Tongue (tissue), 3 donors: ENCODE measurements at places on chromosomes 2 and 18.

GRCh38 chr2:217816396-217816869 is 186.4 kb downstream of the TNS1 start:
- DNase-seq: peak; percentile 87

DNA sequence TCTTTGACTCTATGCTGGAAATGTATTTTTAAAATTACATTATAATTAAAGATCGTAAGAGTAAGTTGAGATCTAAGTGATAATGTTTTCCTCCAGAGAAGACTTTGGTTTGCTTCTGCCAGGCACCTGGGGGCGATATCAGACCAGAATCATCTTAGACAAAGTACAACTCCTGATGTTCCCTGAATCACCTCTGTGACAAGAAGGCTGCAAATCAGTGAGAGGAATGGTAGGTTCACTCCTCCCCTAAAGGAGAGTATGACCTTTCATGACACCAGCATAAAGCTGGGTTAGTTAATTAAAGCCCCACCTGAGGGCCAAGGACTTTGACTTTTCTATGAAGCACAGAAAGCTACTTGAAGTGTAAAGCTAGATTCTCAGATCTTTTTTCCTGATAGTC is 114.4 kb upstream of the DTNA start:
- DNase-seq: peak; percentile 30

GRCh38 chr2:1620081-1620480 is 124.2 kb downstream of the PXDN start:
- no peak for DNase-seq

GRCh38 chr2:154439156-154439555 is 259.3 kb upstream of the KCNJ3 start:
- no peak for DNase-seq

DNA sequence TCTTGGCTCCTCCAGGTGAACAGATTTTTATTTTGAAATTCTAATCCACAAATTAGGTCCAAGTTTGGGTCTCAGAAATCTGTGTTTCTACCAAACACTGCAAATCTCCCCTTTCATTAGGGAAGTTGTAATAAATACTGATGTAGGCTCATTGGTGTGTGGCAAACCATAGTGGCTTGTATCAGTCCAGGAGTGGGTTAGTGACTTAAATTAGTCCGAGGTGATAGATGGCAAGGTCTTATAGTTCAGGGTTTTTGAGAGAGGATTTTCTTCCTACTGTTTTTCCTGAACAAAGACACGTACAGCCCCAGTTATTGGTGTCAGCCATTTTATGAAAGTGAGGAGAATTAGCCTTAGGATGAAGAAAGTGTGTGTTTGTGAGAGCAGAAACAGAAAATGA is 74.6 kb downstream of the RPRM start:
- DNase-seq: no peak

DNA sequence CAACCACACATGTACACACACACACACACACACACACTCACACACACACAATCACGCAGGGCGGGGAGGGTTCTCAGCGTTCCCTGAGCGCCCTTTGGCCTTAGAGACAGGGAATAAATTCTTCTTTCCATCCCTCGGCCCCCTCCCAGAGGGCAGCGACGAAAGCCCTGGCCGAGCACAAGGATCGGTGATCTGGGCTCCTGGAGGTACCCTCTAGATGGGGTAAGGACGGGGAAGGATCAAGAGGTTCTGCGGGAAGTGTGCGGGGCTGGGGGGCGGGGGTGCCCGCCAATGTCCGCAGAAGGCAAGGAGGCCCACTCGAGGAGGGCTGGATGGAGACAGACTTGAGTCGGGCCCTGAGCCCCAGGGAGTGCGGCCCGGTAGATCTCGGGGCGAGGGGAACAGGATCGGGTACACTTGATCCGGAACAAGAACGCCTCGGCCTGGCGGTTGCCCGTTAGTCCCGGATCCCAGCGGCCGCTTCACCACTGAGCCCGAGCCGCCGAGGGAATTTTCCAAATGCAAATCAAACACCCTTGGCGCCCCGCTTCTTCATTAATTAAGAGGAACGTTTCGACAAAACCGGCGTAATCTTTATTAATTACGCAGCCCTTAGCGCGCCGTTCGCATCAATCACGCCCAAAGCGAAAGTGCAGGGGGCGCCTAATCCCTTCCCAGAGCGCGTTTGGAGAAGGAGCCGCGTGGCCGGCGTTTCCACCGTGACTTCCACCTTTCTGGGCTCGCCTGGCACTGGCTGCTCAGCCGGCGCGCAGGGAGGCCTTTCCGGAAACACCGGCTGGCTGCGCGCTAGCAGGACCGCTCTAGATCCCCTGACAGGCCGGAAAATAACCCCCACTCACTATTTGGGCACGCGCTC is 7.0 kb upstream of the PAX3 start:
- DNase-seq: peak; percentile 47

GRCh38 chr2:71716697-71717624 is 263.6 kb downstream of the DYSF start:
- DNase-seq: peak; percentile 78

DNA sequence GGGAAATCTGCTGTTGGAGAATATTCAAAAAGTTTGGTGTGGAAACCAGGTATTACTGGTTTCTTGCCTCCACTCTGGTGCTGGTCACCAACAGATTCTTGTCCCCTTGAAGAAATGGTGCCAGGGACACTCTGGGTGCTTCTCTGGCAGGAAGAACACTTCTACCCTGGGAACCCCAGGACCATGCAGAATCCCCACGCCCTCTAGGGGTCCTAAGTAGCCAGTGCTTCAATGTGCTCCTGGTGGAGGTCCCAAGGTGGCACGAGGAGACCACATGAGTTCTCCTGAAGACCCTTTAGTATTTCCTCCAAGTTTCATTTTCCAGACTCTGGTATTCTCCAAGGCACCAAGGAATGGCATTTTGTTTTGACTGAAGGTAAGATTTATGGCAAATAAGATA is 380.6 kb downstream of the TSN start:
- DNase-seq: peak; percentile 36

GRCh38 chr2:100840519-100840918 is 20.6 kb downstream of the NPAS2 start:
- DNase-seq: no peak

DNA sequence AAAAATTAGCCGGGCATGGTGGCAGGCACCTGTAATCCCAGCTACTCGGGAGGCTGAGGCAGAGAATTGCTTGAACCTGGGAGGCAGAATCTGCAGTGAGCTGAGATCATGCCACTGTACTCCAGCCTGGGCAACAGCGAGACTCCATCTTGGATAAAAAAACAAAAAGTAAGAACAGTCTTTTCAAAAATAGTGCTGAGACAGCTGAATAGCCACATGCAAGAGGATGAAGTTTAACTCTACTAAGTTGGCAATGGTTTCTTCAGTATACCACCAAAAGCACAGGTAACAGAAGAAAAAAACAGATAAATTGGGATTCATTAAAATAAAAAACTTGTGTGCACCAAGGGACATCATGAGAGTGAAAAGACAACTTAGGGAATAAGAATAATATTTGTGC is 112.4 kb downstream of the HS6ST1 start:
- no peak for DNase-seq

GRCh38 chr18:34729264-34729663 is 19.2 kb downstream of the DTNA start:
- no peak for DNase-seq

- DNase-seq: no peak
Measured at GRCh38 chr2:212546669-212547068, 8.1 kb upstream of the ERBB4 start.

DNA sequence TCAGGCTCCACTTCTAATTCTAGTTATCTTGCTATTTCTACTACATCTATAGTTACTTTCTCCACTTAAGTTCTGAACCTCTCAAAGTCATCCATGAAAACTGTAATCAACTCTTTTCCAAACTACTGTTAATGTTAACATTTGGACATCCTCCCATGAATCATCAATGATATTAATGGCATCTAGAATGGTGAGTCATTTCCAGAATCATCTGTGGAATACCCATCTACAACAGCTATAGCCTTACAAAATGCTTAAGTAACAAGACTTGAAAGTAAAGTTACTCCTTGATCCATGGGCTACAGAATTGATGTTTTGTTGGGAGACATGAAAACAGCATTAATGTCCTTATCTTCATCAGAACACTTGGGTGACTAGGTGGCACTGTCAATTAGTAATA is 35.4 kb downstream of the BARD1 start:
- no peak for DNase-seq

GRCh38 chr2:85998071-85998991 is 107.4 kb downstream of the POLR1A start:
- peak; percentile 70 for DNase-seq

DNA sequence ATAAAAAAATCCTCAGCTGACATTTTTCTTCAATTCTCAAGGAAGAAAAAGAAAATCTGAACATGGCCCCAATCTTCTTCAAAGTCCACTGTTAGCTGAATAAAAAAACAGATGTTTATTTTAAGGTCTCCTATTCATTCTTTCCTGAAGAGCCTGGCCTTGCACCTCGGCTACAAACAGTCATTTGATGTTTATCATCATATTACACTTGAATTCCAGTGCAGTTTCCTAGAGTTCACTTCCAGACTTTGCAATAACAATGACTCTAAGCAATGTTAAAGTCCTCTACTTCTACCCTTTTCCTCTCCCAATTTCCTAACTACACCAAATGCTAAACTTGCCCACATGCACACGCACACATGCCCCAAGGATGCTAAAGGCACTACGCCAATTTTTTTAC is 70.1 kb downstream of the NOL10 start:
- no peak for DNase-seq

DNA sequence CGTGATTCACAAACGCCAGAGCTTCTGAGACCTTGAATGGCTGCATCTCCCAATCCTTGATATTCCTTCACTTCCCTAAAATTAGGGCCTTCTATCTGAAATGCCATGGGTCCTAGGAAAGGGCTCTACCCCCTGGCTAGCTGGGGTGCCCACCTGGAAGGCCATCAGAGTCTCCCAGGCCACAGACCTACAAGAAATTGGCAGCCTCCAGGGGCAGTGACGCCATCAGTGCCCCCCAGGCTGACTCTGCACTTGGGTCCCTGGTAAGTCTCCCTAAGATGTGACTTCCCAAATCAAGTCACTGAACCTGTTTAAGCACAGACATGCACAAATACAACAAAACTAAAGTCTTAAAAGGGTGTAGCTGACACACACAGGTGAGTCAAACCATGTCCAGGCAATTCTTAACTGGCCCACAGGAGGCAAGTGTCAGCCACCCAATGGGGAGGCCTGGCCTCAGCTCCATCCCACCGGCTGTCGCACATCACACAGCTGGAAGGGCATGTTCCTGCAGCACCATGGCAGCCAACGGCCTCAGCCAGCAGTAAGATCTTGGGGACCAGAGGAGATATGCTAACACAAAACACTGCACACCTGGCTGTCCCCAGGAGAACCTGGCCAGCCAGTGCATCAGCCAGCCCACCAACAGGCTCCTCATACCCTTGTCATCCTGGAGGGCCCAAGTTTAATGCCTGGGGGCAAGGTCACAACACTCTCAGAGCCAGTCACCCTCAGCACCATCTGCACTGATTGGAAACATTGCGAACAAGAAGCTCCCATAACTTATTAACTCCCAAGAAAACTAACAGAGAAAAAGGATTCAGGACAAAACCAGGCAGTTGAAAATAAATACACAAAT is 5.2 kb downstream of the PARD6G start:
- no peak for DNase-seq

GRCh38 chr2:65877331-65878010 is 445.1 kb upstream of the SPRED2 start:
- DNase-seq: no peak

DNA sequence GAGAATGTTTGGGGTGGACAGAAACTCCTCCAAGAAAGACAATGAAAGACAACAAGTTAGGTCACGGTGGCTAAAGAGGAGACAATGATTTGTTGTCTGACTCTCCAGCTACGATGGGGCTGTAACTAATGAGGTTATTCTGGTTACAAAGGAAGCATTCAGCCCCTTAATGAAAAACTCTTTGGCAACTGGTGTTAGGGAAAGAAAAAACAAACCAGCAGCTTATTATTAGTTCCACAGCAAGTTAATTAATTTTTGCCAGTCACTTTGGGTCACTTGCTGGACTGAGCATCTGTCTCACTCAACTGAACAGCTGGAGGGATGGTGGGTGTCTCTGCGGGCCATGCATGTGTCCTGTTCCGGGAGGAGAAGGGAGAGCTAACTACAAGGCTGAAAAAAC is 263.7 kb downstream of the ALK start:
- DNase-seq: peak; percentile 84

GRCh38 chr2:240933966-240934700 is 28.0 kb downstream of the CROCC2 start:
- DNase-seq: peak; percentile 87

- DNase-seq: no peak
Measured at GRCh38 chr18:13240060-13240725, 21.6 kb downstream of the LDLRAD4 start.

DNA sequence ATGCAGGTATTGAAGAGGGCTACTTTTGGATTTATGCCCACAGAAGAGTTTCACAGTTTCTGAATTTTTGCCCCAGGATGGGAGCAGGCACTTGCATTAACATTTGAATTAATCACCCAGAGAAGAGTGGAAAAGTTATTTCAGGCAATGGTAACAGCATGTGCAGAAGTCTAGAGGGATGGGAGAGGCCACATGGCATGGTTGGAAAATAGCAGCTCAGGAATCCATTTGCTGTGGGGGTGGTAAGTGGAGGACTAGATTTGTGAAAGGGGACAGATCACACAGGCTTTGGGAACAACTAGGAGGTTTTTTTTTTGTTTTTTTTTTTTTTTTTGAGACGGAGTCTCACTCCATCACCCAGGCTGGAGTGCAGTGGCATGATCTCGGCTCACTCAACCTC is 65.2 kb downstream of the NEDD4L start:
- no peak for DNase-seq

DNA sequence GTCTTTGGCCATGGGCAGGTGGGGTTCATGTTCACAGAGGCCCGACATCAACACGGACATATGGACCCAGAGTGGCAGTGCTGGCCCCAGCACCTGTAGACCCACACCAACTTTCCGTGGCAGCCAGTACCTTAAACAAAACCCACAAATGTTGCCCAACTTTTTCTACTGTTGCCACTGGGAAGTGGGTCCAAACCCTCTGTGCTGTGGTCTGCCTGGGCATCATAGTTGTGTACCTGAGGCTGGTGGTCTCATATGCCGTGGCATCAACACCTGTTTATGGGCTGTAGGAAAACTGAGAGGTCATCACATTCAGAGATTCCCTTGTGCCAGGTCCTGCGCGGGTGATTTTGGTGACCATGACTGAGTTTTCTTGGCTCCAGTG is 79.9 kb downstream of the SH3RF3 start:
- no peak for DNase-seq

- DNase-seq: no peak
Measured at GRCh38 chr2:9532421-9532820, 23.2 kb downstream of the ADAM17 start.

- no peak for DNase-seq
Measured at GRCh38 chr18:61703508-61703907, 189.3 kb downstream of the RNF152 start.

DNA sequence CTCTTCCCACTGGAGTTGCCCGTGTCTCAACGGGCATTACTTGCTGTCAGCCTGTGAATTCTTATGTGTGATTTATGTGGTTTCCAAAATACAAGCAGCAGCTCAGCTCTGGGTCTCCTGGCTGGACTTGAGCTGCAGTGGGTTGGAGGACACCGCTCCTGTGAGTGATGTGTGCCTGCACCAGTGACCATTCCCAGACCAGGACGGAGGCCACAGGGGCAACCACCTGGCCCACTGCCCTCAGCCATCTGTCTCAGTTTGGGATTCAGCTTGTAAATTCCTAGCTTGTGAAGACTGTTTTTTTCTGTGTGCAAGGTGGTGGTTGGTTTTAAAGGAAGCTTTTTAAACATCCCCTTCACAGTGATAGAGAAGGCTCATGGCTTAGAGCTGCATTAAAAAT is 261.0 kb downstream of the BCL2 start:
- no peak for DNase-seq

- DNase-seq: no peak
Measured at GRCh38 chr2:225573603-225574002, 174.1 kb downstream of the NYAP2 start.
